Stimulated activated CD8-positive, alpha-beta memory T cell treated with anti-CD3 and anti-CD28 coated beads, Interleukin-7, amount 100 ng/mL, for 24 hours (primary cell): ENCODE measurements at places on chromosomes 3 and 15.

DNA sequence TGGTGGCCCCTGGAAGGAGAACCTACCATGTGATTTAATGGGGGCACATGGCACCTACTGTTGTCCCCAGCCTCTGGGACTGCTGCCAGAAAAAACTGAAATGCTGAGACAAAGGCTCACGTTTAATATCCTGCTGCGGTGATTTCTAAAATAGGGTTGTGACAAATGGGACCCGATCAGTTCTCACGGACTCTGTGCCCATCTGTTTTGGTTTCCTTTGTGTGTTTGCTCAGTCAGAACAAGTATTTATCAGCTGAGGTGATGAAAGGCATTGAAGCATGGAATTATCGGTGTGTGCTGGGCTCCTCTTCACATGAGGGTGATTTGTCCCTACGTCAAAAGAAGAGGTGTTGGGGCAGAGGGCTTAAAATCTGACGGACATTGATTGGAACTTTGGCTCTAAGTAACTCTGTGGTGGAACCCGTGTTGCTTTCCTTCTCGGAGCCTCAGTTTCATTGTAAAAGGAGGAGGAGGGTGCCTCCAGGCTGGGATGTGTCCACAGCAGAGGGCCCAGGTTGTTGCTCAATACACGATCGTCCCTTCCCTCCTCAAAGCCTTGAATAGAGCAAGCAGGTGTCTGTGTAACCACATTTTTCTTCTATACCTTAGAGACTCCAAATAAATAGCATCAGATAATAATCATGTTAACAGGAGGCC is 283.3 kb upstream of the RGMA start:
- no peak for DNase-seq

DNA sequence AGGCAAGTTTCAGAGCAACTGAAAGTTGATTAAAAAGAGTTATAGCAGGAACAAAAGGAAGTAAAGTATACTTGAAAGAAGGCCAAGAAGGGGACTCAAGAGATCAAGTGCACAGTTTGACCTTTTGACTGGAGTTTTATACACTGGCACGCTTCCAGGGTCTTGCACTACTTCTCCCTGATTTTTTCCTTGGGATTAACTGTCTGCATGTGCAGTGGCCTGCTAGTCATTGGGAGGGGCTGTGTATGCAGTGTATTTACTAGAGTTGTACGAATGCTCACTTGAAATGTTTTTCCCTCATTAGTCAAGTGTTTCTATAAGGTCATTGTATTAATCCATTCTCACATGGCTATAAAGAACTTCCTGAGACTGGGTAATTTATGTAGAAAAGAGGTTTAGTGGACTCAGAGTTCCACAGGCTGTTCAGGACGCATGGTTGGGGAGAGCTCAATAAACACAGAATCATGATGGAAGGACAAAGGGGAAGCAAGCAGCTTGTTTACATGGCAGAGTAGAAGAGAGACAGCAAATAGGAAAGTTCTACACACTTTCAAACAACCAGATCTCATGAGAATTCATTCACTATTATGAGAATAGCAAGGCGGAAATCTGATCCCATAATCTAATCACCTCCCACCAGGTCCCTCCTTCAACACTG is 571.8 kb downstream of the ZPLD1 start:
- DNase-seq, result no peak

GRCh38 chr3:67863869-67864268 is 209.5 kb upstream of the SUCLG2 start:
- no peak for DNase-seq

GRCh38 chr15:35087759-35088158 is 2.7 kb upstream of the NANOGP8 start:
- no peak for DNase-seq

- DNase-seq, result no peak
Measured at GRCh38 chr3:23116081-23116837, 86.9 kb upstream of the UBE2E2 start.

DNA sequence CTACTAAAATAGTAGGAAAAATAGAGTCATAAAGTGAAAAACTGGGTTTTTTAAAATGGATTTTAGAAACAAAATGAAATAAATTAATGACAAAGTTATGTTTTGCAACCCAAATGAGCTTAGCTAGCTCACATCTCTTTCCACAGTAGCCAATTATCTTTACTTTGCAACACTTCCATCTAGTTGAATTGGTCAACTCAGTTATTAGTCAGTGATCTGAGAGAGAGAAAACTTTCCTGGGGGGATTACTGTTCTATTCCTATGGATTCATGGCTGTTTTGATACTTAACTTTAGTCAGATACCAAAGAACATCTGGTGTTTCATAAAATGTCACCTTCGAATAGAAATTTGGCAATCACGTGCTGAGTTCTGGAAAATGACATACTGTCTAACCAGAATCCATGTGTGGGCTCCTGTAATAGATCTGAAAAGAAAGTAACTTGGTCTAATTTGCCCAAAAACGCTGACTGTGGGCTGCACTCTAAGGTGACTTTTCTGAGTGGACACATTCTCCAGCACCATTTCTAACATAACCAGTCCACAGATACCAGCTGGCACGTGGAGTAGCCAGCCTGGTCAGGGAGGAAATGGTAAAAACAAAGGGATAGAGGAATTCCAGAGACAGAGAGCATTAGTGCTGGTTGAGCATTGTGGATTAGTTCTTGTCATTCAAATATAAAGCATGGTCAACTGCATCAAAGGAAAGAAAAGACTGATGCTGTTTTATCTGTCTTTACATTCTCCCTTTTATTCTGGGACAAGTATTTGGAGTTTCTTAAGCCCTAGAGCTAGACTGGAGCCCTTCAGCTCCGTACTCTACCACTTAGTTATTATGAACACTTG is 45.2 kb upstream of the CCDC80 start:
- DNase-seq, result no peak

GRCh38 chr15:40756938-40757337 is 1.9 kb upstream of the RMDN3 start:
- no peak for DNase-seq

- DNase-seq, result no peak
Measured at GRCh38 chr3:4448187-4448586, 18.9 kb downstream of the SUMF1 start.

GRCh38 chr3:29083676-29084075 is 197.2 kb upstream of the RBMS3 start:
- DNase-seq, result no peak

DNA sequence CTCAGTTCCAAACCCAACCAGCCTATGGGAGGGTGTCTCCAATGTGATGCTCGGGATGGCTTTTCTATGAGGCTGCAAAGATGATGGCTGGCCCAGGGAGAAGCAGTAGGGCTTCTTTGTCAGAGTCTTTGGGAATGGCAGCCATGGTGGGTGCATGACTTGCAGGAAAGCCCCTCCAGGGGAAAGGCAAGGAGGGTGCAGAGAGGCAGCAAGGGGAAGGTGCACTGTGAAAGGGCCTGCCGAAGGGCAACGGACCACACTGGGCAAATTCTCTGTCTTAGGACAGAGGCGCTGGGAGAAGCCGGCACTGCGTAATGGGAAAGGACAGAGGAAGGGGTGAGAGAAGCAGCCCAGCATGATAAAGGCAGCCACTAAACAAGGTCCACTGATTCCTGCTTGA is 302.8 kb upstream of the LYSMD4 start:
- DNase-seq, result no peak

DNA sequence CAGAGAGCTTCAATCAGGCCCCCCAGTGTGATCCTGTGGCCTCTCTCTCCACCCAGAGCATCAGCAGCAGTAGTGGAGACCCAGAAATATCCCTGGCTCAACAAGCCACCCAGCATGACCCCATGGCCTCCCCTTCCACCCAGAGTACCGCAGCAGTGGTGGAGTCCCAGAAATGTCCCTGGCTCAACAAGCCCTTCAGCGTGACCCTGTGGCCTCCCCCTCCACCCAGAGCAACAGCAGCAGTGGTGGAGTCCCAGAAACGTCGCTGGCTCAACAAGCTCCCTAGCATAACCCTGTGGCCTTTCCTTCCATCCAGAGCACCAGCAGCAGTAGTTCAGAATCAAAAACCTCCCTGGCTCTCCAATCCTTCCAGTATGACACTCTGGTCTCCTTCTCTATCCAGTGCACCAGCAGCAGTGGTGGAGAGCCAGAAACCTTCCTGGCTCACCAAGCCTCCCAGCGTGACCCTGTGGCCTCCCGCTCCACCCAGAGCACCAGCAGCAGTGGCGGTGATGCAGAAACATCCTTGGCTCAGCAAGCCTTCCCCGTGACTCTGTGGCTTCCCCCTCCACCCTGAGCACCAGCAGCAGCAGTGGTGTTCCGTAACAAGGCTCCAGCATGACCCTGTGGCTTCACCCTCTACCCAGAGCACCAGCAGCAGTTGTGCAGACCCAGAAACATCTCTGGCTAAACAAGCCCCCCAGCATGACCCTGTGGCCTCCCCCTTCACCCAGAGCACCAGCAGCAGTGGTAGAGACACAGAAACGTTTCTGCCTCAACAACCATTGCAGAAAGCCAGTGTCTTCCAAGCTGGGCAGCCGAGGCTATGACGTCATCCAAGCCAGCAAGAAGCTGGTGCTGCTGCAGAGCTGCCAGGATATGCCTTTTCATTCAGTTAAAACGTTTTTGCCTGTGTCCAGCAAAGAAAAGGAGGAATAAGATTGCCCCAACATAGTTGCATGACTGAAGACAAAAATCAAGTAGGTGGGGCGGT is 61.3 kb upstream of the TAMM41 start:
- no peak for DNase-seq
